ENCODE measurements at places on chromosomes 1 and 21. TPM values are rescaled to one million over a fixed set of nuclear protein-coding genes. Genes with fewer than 3 reads are reported as not detected.

GRCh38 chr1:162502928-162503327 lies 5.3 kb downstream of the UHMK1 start:
- no peak overlapping the region for H3K4me3 ChIP-seq
- peaks cover 10% of the 10 kb centered on the region for H3K4me1 ChIP-seq
- no peaks in the 10 kb centered on the region for H3K36me3 ChIP-seq
- no peak for DNase-seq
- H3K27ac ChIP-seq: no peak overlapping the region

DNA sequence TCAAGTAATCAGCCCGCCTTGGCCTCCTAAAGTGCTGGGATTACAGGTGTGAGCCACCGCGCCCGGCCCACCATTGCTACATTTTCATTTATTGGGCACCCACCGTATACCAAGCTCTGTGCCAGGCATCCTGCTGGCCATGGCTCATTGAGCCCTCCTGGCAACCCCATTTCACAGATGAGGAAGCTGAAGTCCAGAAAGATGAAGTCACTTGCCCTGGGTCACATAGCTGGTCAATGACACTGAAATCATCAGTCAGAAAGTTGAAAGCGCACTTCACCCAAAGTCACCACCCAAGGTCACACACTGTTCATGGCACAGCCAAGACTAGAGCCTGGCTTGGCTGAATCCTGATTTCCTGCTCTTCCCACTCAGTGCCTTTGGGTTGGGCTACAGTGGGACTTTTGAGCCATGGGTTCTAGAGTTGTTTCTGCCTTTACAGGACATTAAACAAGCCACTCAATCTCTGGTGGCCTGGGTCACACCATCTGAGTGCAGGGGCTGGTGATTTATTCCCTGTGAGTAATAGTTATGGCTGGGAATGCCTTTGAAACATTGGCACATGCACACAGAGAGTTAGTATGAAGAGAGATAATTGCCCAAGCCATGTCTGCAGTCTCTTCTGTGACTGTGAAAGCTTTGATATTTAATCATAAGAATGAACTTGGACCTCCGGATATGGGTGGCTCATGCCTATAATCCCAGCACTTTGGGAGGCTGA lies 16.0 kb upstream of the ARHGEF10L start:
- H3K27ac ChIP-seq: no peak overlapping the region
- no peak overlapping the region for H3K4me3 ChIP-seq
- no peak for DNase-seq
- H3K4me1 ChIP-seq: no peaks in the 10 kb centered on the region
- no peaks in the 10 kb centered on the region for H3K36me3 ChIP-seq

DNA sequence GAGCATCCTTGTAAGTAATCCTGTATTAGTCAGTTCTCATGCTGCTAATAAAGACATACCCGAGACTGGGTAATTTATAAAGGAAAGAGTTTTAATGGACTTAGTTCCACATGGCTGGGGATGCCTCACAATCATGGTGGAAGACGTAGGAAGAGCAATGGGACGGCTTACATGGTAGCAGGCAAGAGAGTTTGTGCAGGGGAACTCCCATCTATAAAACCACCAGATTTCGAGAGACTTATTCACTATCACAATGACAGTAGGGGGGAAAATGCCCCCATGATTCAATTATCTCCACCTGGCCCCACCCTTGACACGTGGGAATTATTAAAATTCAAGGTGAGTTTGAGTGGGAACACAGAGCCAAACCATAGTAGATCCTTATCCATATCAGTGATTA lies 124.7 kb downstream of the HIVEP3 start:
- H3K27me3 ChIP-seq: peaks cover 2% of the 10 kb centered on the region
- peaks cover 3% of the 10 kb centered on the region for H3K36me3 ChIP-seq
- H3K27ac ChIP-seq: no peak overlapping the region
- H3K4me3 ChIP-seq: no peak overlapping the region
- H3K4me1 ChIP-seq: peaks cover 9% of the 10 kb centered on the region

- no peak overlapping the region for H3K27ac ChIP-seq
- no peak overlapping the region for H3K4me3 ChIP-seq
- peaks cover 8% of the 10 kb centered on the region for H3K36me3 ChIP-seq
- DNase-seq: no peak
- H3K4me1 ChIP-seq: no peaks in the 10 kb centered on the region
- H3K27me3 ChIP-seq: no peaks in the 10 kb centered on the region
Measured at GRCh38 chr1:57411262-57411661, 12.6 kb downstream of the DAB1 start.

DNA sequence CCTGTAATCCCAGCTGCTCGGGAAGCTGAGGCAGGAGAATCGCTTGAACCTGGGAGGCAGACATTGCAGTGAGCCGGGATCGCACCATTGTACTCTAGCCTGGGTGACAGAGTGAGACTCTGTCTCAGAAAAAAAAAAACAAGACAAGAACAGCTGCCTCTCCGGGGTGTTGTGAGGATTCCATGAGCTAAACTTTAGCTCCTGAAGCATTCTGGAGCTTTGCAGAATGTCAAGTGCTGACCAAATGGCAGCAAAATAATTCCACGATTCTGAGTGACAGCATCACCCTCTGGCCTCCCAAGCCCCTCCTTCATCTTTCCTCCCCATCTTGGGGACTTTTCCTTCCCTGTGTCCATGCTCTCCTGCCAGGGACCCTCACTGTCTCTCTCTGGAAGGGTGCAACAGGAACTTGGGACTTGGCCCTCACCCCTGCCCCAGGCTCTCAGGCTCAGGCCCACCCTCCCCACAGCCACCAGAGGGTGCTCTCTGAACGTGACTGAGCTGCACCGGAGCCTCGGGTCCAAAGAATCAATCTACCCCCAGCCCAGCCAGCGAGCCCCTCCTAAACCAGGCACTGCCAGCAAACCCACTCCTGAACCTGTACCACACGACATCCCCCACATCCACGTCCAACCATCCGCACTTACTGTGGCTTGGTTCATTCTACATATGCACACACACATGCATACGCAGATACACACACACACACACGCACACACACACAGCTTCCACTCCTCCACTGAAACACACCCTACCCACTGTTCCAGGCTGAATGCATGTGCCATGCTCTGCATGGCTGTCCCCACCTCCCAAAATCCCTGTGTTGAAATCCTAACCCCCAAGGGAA lies 45.7 kb downstream of the ACOT7 start:
- H3K36me3 ChIP-seq: no peaks in the 10 kb centered on the region
- H3K4me3 ChIP-seq: no peak overlapping the region
- peak overlapping the region; percentile 70 for H3K27ac ChIP-seq
- peaks cover 8% of the 10 kb centered on the region for H3K27me3 ChIP-seq
- H3K4me1 ChIP-seq: peaks cover 23% of the 10 kb centered on the region
- peak; percentile 77 for DNase-seq

The PLA2G2C gene
- not detected for total RNA-seq

DNA sequence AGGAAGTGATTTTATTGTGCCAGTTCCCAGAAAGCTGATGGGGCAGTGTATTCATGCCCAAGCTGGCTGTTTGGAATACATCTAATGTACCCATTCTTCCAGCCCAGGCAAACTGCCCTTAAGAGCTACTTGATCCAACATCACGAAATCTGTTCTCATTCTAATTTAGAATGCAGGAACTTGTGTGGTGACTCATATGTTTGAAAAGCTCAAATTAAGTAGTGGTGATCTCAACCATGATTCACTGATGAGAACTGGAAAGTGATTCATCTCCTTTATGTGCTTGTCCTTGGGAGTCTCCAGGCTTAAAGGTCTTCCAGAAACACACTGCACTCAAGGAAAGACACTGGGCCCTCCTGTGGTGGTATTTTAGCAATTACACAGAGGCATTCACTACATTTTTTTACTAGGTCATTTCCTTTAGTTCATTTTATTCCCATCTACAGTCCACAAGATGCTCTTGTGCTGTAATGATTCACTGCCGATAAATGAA lies 65.4 kb downstream of the RPE65 start:
- no peaks in the 10 kb centered on the region for H3K27me3 ChIP-seq
- H3K27ac ChIP-seq: no peak overlapping the region
- peaks cover 6% of the 10 kb centered on the region for H3K36me3 ChIP-seq
- DNase-seq: no peak
- no peaks in the 10 kb centered on the region for H3K4me1 ChIP-seq
- no peak overlapping the region for H3K4me3 ChIP-seq

The RGS4 gene
- total RNA-seq: 31.6 TPM

DNA sequence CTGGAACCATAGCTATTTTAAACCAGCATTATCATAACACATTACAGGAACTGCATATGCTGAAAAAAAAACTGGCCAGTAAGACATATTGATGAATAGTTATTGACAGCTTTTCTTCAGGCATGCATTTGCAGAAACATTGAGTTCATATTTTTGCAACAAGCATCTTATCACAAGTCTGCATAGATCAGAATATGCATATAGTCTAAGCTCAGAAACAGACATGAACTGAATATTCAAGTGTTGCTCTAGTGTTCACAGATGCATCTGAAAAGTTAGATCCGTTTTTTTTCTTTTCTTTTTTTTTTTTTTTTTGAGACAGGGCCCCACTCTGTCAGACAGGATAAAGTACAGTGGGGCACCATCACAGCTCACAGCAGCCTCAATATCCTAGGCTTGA lies 22.8 kb downstream of the PRMT6 start:
- H3K36me3 ChIP-seq: no peaks in the 10 kb centered on the region
- H3K27ac ChIP-seq: no peak overlapping the region
- no peaks in the 10 kb centered on the region for H3K4me1 ChIP-seq

GRCh38 chr1:184987696-184988095 lies 13.4 kb upstream of the NIBAN1 start:
- H3K36me3 ChIP-seq: no peaks in the 10 kb centered on the region
- no peaks in the 10 kb centered on the region for H3K27me3 ChIP-seq
- no peak for DNase-seq
- no peak overlapping the region for H3K27ac ChIP-seq
- H3K4me3 ChIP-seq: no peak overlapping the region

DNA sequence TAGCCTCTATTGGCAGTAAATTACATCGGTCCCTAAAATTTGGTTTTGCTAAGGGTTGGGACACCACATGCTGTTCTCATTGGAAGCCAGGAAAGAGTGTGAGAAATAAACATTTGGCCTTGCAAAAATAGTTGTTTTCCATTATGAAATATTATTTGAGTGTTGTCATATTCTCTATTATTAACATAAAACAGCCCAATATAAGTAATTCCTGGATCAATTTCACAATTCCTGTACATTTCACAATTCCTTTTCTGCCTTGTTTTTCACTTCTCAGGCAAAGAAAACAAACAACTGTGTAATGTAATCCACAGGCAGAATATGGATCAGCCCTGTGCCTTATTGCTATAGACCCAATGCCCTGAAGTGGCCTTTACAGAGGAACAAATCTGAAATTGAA lies 40.5 kb downstream of the C1orf87 start:
- DNase-seq: no peak
- H3K4me3 ChIP-seq: no peak overlapping the region
- no peak overlapping the region for H3K27ac ChIP-seq
- no peaks in the 10 kb centered on the region for H3K36me3 ChIP-seq
- H3K27me3 ChIP-seq: peaks cover 2% of the 10 kb centered on the region

DNA sequence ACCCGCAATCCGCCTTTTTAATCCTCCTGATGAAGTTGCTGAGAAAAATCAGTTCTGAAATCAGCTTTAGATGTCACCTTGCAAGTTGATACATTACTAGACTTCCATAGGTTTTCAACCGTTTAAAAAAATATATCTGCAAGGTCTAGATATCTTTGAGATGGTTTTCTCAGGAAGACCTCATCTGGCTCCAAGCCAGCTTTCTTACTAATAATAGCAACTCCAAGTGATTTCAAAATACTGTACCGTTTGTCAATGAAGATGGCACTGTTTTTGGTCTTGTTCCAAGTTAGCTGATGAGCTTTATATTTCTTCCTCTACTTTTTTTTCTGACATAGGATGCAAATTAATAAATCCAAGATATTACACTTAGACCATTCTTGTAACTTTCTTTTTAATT lies 40.3 kb downstream of the LRRC8C start:
- no peaks in the 10 kb centered on the region for H3K27me3 ChIP-seq
- no peak overlapping the region for H3K27ac ChIP-seq
- no peak for DNase-seq
- H3K4me3 ChIP-seq: no peak overlapping the region
- no peaks in the 10 kb centered on the region for H3K4me1 ChIP-seq

DNA sequence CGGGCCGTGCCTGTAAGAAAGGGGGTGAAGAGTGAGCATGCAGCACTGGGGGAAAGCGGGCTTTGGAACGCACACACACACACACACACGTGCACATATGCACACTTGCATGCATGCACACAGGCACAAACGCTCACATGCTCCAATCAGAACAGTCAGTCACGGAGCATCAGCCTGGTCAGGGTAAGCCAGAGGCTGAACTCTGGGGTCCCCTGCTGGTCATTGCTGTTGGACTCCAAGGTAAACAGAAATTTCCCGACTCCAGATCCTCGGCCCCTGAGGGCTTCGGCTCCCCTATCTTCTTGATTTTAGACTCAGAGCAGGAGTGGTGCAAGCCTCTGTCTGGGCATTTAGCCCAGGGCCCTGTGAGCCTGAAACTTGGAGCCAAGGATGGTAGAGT lies 54.2 kb downstream of the SYT2 start:
- peaks cover 38% of the 10 kb centered on the region for H3K4me1 ChIP-seq
- peaks cover 4% of the 10 kb centered on the region for H3K27me3 ChIP-seq
- no peak overlapping the region for H3K27ac ChIP-seq
- H3K4me3 ChIP-seq: no peak overlapping the region
- H3K36me3 ChIP-seq: no peaks in the 10 kb centered on the region

- H3K4me1 ChIP-seq: no peaks in the 10 kb centered on the region
- no peaks in the 10 kb centered on the region for H3K27me3 ChIP-seq
- H3K4me3 ChIP-seq: no peak overlapping the region
- no peak for DNase-seq
Measured at GRCh38 chr1:241269116-241269515, 87.9 kb downstream of the RGS7 start.

- no peaks in the 10 kb centered on the region for H3K36me3 ChIP-seq
- peaks cover 3% of the 10 kb centered on the region for H3K27me3 ChIP-seq
- DNase-seq: no peak
- H3K4me3 ChIP-seq: no peak overlapping the region
- H3K4me1 ChIP-seq: peaks cover 6% of the 10 kb centered on the region
Measured at GRCh38 chr21:14889080-14889810, 175.6 kb downstream of the NRIP1 start.
